ENCODE measurements at places on chromosomes 4 and X.

- DNase-seq, result no peak
Observed at GRCh38 chr4:78799551-78800495, 23.7 kb downstream of the BMP2K start.

GRCh38 chr4:15262396-15262795 is 165.4 kb upstream of the C1QTNF7 start:
- DNase-seq, result no peak

DNA sequence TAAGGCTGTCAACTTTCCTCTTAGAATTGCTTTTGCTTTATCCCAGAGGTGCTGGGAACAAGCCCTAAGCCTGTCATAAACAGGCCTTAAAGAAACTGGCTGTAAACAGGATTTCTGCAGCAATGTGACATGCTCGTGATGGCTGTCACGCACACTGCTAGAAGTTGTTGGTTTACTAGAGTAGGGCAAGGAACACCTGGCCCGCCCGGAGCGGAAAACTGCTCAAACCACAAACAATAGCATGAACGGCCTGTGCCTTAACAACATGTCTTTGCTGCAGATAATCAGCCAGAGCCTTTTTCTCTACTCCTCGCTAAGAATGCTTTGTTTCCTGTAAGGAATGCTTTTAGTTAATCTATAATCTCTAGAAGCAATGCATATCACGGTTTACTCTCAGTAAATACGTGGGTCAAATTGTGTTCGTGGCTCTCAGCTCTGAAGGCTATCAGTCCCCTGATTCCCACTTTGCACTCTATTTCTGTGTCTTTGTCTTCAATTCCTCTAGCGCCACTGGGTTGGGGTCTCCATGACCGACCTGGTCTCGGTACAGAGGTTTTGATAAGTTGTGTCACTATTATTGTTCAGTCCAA is 318.3 kb downstream of the GLUD2 start:
- no peak for DNase-seq

- no peak for DNase-seq
Observed at GRCh38 chrX:111010111-111010510, 85.9 kb upstream of the PAK3 start.

Measured in D721Med (cell line).